NT2/D1 (cell line): ENCODE measurements at places on chromosomes 16 and 17.

DNA sequence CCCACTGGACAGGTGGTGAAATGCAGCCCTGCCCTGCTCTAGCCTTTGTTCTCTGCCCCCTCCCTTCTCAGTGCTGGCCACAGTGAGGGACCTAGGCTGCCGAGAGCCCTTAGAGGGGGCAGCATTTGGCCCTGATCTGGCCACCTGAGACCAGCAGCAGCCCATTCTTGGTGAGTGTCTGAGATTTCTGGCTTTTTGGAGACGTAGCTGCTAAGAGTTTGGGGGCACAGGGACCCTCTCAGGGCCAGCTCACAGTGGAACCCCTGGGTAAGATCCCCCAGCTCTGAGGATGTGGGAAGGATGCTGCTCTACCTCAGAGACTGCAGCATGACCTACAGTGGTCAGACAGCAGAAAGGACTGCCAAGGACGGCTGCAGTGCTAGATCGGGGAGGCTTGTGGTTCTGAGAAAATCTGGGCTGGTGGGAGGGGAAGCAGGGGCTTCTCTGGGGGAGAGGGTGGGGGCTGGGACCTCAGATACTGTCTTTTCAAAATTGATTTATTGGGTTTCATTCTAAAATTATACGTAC, 13.3 kb downstream of the GRB7 start:
- no peak for DNase-seq

- no peak for DNase-seq
Measured at GRCh38 chr17:82929011-82929622, 89.3 kb upstream of the ZNF750 start.

GRCh38 chr17:68705714-68706076, 104.5 kb upstream of the FAM20A start:
- DNase-seq = no peak

DNA sequence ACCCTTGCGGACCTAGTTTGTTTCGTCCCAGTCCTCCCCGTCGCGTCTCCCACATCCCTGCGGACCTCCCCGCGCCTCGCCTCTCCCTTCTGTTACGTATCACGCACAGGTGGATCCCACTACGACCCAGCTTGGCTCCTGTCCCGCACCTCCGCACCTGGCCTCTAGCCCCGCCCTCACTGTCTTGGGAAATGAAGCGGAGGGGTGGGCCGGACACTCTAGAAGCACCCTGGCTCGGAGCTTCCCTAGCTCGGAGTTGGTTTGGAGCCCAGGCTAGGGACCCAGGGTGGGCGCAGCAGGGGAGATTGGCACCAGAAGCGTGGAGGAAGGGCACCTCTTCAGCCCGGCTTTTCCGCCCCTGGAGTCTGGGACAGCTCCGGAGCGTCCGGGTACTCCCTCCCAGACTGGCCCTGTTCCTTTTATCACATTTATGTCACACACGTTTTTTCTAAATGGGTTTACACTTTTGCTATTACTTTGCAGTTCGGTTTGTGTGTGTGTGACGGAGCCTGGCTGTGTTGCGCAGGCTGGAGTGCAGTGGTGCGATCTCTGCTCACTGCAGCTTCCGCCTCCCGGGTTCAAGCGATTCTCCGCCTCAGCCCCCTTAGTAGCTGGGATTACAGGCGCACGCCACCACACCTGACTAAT, 1.4 kb upstream of the CEMP1 start:
- DNase-seq = no peak

DNA sequence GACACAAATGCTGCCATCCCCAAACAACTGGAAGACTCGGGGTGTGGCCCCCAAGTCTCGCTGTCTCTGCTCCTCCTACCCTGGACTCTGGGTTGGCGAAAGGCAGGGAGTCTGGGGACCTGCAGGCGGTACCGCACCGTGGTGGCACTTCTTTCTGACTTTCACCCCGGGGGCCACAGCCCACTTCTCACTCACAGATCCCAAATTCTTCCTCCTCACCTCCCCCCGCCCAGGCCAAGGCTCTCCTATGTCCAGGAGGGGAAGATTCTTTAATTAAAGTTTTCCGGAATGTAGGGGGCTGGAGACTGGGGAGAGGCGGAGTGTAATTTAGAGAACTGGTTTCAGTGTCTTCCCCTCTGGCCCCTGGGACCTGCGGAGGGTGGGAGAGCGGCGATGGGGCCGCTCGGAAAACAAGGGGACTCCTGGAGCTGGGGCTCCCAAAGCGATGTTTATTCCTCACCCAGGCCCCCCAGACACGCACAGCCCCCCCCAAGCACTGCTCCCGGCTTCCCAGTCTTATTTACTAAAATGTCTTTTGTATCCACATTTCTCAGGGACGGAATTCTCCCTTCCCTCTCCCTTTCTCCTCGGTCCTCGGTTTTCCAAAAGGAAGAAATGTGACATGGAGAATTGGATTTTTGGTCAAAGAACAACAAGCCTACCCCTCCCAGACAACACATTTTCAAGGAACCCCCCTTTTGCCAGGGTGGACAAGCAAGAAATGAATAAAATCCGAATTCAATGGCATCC, 1.2 kb downstream of the WNT3 start:
- DNase-seq = no peak

DNA sequence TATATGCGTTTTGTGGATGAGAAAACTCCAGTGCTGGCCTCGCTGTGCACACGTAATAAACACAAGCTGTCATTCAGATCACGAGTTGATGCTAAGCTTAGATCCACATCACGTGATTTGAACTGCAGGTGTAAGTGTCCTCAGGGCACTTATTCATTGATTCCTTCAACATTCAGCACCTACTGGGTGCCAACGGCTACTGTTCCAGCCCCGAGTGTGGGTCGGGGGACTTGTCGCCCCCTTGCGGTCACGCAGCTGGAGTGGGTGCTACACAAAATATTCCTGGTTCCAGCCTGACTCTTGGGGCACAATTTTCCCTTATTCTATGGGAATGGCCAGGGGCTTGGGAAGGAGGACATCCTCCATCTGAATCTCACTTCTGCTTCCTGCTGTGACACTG, 29.9 kb upstream of the GINS2 start:
- no peak for DNase-seq

DNA sequence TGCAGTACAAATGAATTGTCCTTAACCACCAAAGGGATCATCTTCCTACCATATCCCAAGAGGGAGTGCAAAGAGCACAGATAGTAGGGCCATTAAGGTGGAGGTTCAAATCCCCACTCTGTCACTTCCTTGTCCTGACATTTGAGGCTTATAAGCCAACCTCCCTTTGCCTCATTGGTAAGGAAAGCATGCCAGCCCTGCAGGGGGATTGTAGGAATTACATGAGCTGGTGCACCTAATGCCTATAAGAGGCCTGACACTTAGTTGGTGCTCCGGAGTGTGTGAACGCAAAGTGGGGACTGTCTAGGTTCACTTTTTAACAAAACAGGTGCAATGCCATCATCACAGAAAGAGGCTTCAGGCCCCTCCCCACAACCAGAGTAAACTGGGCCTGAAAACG, 374.4 kb downstream of the SNX29 start:
- no peak for DNase-seq

- no peak for DNase-seq
Measured at GRCh38 chr17:77445760-77446532, 305.2 kb downstream of the SEC14L1 start.

DNA sequence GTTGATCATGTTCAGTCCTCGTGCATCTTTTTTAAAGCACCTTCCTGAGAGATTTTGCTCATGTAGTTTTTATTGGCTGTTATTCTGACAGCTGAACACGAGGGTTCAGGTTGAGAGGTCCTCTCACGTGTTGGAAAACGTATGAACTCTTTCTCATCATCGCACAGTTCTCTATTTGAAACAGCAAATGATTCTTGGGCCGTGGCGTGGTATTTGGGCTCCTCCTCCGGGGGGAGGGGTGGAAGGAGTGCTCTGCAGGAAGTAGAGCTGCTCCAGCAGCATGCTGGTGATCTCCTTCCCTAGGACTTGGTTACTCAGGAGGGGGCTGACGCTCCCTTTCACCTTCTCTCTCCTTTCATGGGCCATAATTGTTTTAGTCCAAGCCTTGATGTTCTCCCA, 70.4 kb downstream of the KSR1 start:
- DNase-seq = no peak

DNA sequence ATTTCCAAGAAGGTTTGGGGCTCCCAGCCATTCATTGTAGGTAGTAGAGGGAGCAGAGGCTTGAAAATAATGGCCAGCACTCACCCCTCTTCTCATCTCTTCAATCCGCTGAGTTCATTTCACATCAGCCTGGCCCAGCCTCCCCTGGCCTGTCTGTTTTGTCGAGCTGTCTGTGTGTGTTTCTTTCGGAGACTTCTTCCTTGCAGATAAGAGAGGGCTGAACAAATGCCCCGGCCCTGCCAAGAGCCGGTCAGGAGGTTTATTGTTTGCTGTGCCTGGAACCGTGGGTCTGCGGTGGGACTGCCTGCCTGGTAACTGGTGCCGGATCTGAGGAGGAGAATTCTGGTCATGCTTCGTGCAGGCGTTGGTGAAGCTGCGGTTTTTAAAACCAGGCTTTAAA, 3.4 kb downstream of the VPS4A start:
- DNase-seq = no peak

DNA sequence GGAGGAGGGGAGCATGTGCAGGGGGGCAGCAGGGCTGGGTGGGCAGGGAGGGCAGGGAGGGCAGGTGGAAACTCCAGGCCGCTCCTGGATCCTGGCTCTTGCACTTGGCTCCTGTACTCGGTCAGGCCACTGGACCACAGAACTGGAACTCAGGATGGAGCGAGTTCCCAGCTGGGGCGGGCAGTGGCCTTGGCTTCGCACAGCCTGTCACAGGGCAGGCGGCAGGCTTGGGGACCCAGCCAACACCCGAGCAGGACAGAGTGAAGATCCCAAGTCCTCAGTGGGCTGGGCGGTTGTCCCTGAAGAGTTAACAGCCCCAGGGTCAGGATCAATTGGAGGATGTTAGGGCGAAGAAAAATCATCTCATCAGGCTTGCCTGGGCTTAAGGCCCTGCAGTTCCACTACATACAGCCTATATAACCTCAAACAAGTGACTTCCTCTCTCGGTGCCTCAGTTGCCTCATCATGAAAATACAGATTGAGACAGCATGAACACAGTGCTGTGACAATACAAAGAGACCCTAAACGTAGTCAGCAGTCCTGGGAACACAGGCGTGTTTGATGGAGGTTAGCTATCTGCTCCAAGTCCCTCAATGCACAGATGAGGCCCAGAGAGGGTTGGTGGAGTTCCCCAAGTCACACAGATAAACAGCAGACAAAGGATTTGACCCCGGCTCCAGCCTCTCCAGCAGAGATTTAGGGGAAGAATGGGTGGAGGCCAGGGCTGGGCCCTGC, 21.9 kb downstream of the ZNF423 start:
- DNase-seq = no peak

- DNase-seq = no peak
Measured at GRCh38 chr16:14522671-14523070, 107.4 kb downstream of the PARN start.

GRCh38 chr17:73575470-73576221, 68.6 kb downstream of the SDK2 start:
- no peak for DNase-seq

DNA sequence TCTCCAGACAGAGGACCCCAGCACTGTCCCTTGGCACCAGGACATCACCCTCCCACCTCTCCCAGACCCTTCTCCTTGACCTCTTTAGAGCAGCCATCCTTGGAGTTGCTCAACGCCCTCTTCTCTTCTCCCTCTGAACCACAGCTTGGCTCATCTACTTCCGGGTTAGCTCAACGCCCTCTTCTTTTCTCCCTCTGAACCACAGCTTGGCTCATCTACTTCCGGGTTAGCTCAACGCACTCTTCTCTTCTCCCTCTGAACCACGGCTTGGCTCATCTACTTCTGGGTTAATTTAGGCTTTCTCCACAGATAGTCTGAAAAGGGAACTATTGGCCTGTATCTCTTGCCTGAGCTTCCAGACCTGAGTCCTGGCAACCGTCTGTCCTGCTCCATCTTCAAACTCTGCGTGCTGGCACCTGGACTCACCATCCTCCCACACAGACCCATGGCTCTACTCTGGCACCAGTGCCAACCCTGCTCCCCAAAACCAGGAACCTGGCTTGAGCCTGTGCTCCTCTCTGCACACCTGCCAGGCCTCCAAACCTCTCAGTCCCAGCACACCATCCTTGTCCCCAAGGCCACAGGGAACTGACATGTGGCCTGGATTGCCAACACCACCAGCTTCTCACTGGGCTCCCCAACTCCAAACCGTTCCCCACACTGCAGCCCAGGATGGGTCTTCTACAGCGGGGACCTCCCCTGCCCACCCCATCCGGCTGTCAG, 25.3 kb upstream of the FAAP100 start:
- no peak for DNase-seq

- no peak for DNase-seq
Measured at GRCh38 chr16:28297784-28298510, 5.6 kb downstream of the SBK1 start.

GRCh38 chr17:38730526-38731379, 612 bp downstream of the CISD3 start:
- no peak for DNase-seq

- DNase-seq = no peak
Measured at GRCh38 chr17:75152922-75153779, 1.2 kb downstream of the JPT1 start.

DNA sequence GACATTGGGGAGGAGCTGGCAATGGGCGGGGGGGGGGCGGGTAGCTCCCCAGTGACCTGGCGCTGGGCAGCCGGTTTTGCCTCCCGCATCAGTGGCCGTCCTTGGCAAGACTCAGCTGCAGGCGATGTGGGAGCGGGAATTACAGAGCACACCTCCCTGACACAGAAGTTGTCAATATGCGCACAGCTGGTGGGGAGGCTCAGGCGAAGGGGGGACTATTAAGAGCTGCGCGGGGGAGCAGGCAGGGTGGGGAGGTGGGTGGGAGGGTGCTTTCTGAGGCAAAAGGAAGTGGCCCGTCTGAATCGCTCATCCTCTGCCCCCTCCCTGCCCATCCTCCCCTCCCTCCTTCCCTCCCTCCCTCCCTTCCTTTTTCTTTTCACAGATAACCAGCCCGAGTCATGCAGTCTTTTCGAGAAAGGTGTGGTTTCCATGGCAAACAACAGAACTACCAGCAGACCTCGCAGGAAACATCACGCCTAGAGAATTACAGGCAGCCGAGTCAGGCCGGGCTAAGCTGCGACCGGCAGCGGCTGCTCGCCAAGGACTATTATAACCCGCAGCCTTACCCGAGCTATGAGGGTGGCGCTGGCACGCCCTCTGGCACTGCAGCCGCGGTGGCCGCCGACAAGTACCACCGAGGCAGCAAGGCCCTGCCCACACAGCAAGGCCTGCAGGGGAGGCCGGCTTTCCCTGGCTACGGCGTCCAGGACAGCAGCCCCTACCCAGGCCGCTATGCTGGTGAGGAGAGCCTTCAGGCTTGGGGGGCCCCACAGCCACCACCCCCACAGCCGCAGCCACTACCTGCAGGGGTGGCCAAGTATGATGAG, 44.0 kb downstream of the SREBF1 start:
- no peak for DNase-seq
